ENCODE measurements at places on chromosomes 5 and 9.

DNA sequence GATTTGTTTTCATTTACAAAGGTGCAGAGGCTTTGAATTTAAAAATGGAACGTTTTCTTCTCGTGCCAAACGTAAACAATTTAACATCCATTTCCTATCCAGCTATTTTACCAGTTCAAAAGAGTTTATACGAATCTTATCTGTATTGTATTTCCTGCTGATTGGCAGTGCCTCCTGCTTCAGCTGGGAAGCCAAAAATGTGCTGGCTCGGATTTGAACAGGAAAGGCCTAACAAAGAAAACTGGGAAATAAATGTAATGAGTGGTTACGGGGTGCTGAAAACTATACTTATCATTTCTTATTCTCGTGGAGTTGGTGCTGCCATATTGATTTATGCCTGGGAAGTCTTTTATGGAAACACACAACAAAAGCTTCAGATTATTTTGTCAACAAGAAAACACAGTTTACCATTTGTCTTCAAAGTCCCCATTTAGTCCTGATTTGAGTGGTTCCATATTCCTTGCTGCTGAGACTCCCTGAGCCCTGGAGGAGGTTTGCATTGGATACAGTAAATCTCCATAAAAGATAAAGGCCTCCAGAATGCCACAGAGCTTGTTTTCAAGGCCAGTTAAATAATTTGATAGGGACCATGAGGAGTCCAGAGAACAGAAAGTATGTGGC lies 507.4 kb downstream of the RASEF start:
- DNase-seq, result no peak

DNA sequence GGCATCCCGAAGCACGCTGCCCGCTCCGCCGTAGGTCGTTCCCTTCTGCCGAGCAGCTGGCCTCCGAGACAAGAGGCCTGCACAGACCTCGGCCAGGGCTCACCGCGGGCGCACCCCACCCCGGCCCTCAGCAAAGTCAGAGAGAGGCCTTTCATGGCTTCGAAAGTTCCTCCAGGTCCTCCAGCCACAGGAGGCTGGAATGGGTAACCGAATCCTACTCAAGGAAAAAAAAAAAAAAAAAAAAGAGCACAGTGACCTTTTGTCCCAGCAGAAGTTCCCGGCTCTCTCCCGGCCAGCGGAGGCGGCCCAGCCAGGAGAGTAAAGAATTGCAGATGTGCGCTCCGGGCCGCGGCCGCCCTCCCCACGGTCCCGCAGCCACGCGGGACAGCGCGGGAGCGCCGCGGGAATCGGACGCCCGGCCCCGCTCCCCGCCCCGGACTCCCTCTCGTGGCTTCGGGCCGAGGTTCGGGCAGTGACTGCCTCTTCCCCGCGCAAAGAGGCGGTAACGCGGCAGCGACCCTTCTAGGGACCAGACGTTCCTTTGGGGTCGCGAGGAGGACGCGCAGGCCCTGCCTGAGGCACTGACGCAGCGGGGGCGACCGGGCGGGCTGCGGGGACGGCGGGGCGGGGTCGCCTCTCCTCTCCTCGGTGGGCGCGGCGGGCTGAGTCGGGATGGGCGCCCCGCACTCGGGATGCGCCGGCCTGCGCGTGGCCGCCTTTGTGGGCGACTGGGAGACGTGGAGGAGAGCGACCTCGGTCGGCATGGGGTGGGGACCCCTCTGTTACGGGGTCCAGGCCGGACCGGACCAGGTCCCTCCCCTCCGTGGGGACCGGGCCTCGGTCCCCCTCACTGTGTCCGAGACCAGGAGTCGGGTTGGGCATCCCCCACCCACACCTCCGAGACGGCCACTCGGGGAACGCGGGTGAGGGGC lies 754 bp downstream of the GFPT2 start:
- DNase-seq, result peak; percentile 34

- no peak for DNase-seq
Observed at GRCh38 chr9:98187926-98188325, 4.5 kb downstream of the CORO2A start.

- no peak for DNase-seq
Observed at GRCh38 chr5:68587171-68587570, 371.6 kb downstream of the PIK3R1 start.

GRCh38 chr5:146450002-146450401 lies 2.9 kb downstream of the TCERG1 start:
- DNase-seq, result no peak

- DNase-seq, result no peak
Observed at GRCh38 chr5:15132816-15133405, 261.3 kb upstream of the ANKH start.
